Stimulated activated CD4-positive, alpha-beta T cell treated with anti-CD3 and anti-CD28 coated beads, Interleukin-4, amount 100 ng/mL, for 48 hours (primary cell): ENCODE measurements at places on chromosomes 4 and X.

- DNase-seq = no peak
Observed at GRCh38 chr4:14767142-14767541, 235.1 kb upstream of the CPEB2 start.

DNA sequence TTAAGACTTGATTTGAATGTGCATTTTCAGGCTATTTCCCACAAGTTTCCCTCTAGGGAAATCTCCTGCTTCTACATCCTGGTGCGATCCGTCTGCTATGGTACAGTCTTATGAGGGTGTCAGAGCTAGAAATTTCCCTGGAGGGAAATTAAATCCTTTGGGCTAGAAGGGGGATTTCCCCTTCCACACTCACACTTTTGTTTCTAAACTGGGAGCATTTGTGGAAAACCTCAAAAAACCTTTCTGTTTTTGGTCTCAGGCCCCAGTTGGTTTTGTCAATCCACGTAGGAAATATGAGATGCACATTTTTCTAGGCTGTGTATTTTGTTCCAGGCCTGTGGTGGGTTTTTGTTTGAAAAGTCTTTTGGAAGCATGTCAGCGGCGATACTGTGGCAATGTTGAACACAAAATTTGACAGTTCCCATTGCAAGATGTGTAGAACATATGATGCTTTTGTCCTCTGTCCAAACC, 17.8 kb downstream of the HMGB3 start:
- DNase-seq = no peak

DNA sequence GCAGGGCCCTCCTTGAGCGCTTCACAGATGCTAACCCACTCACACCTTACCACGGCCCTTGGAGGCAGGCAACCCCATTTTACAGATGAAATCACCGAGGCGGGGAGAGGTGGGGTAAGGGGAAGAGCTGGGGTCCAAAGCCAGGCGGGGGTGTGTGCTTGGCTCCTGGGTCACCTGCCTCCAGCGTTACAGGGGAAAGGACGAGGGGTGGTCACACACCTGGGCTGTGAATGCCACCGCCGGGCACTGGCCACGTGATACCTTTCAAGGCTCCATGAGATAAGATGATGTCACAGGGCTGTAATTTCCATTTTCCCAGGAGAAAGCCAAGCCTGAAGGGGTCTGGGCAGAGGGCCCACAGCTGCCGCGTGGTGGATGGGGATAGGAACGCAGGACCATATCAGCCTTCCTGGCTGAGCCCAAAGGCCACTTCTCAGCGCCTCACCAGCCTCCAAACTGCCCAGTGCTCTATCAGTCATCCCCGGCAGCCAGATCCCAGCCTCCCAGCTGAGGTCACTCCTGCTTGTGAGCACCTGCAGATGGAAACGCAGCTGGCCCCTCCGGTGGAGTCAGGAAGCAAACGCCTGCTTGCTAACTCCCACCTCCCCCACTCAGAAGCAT, 62.4 kb upstream of the CRMP1 start:
- no peak for DNase-seq

- no peak for DNase-seq
Observed at GRCh38 chr4:41287005-41287404, 30.3 kb downstream of the UCHL1 start.

GRCh38 chr4:123265443-123265842, 131.2 kb upstream of the SPRY1 start:
- DNase-seq = no peak

DNA sequence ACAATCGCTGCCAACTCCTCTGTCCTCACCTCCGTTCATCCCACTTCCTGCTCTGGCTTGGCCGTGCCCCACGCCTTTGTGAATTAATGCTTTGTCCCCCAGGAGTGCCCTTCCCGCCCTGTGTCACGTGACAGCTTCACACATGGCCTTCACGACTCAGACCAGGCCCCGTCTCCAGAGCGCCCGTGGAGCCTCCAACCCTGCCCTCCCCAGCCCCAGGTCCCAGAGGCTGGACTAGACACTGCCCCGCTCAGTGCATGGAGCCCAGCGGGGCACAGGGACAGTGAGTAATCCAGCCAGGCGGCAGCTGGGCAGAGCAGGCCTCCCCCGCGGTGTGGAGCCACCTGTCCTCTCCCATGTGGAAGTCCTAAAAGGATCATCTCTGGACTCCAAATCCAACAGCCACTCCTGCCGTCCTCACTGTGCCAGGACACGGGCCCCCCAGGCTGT, 7.4 kb downstream of the ADRA2C start:
- DNase-seq = no peak

- DNase-seq = no peak
Observed at GRCh38 chrX:57270980-57271379, 15.5 kb upstream of the FAAH2 start.

DNA sequence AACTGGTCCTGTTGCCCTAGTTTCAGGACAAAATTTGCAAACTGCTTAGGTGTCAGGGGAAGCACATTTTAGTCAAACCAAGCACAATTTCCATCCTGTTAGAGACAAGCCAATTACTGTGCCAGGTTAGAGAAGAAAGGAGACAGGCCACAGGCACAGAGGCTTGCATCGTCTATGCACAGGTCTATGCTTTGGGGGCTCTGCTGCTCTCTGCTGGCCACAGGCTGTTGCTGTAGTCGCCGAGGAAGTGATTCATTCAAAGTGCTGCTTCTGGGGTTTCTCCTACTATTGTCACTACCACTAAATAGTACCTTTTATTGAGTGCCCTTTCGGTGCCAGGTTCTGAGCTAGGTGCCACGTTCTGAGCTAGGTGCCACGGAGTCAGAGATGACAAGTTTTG, 45.5 kb downstream of the VGLL1 start:
- DNase-seq = peak; percentile 54

- DNase-seq = no peak
Observed at GRCh38 chr4:71687056-71687455, 96.8 kb downstream of the GC start.

DNA sequence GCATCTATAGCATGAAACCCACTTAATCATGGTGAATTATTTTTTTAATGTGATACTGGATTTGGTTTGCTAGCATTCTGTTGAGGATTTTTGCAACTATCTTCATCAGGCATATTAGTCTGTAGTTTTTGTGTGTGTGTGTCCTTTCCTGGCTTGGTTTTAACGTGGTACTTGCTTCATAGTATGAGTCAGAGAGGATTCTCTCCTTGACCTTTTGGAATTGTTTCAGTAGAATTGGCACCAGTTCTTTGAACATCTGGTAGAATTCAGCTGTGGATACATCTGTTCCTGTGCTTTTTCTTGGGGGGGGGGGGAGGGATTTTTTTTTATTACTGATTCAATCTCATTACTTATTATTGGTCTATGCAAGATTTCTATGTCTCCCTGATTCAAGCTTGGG, 232.0 kb upstream of the KLF8 start:
- DNase-seq = no peak

DNA sequence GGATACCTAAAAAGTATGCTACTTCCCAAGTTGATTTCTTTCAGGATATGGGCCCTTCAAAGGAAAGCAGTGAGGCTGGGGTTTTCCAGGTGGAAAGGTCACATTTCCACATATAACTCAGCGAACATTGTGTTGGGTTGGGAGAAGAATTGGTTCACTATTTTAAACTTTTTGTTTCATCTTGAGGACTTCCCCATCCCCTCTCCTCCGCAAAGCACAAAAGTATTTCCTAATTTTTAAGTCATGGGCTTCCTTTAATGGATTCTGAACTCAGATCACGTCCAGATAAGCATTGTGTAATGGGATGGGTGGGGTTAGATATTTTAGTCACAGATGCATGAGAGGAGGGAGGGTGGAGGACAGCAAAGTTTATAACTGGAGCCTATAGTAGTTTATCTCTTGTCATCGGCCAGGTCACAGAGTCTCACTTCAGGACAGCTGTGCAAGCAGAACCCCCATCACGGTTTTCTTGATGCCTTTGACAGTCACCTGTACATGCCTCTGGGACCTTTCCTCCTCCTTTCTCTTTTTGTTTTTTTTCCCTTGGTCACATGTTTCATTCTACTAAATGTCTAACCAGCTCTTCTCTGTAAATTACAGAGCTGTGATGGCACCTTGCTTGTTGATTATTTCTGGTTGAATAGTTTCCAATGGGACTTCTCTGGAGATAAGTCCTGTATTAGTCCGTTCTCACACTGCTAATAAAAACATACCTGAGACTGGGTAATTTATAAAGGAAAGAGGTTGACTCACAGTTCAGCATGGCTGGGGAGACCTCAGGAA, 115.4 kb downstream of the PTTG2 start:
- no peak for DNase-seq

DNA sequence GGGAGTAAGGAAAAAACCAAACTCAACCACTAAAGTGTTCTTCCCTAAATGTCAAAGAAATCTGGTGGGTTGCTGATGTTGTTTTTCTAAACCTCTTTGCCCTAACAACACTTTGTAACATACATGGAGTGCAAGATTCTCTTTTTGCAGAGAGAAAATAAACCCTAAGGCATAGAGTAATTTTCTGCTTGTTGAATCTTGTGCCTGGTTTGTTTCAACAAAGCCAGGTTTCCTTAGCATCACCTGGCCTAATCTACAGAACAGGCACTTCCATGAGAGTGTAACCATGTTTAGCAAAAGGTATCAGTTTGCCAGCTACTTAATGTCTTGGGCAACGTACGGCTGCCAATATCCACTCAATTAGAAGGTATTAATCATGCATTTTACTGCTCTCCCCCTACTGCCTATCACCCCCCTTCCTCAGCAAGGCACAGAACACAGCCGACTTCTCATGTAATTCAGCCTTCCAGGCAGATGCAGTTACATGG, 219.2 kb downstream of the MAML3 start:
- DNase-seq = no peak

DNA sequence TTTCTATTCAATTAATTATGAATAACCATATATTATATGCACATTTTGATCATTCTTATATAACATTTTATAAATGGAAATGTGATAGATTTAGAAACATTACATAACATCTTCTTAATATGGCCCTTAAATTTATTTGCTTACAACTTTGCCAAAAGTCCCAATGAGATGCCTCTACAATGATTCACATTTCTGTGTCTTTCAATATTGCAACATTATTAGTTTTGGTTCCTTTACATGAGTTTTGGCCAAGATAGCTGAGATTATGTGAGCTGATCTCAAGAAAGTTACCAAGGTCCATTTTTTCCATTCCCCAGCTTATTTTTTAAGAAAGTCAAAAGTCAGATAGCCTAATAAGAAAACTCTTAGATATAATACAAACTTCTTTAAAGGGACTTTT, 361.2 kb downstream of the PCDH7 start:
- DNase-seq = no peak

DNA sequence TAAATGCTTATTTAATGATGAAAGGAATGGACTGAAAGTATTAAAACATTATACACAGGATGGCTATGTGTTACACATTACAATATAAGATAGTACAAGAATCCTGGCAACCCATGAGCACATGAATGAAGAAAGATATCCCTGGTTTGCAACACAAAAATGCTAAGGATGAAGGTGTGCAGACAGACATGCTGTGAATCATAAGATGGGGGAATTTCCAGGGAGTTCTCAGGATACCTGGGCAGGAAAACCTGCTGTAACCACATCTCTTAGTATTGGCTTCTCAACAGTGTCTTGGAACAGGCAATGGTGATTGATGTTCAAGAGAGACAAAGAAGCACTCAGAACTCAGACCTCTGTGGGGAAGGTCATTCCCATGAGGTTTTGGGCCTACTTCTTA, 23.9 kb upstream of the ANOS1 start:
- no peak for DNase-seq

- no peak for DNase-seq
Observed at GRCh38 chrX:136261321-136261720, 10.1 kb upstream of the MAP7D3 start.

DNA sequence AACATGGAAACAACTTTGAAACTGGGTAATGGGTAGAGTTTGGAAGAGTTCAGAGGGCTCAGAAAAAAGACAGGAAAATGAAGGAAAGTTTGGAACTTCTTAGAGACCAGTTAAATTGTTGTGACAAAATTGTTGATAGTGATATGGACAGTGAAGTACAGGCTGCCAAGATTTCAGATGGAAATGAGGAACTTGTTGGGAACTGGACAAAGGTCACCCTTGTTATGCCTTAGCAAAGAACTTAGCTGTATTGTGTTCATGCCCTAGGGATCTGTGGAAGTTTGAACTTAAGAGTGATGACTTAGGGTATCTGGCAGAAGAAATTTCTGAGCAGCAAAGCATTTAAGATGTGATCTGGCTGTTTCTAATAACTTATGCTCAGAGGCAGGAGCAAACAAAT, 5.1 kb upstream of the ARL13A start:
- DNase-seq = no peak

- DNase-seq = no peak
Observed at GRCh38 chr4:83783215-83783614, 247.3 kb downstream of the GPAT3 start.

- DNase-seq = no peak
Observed at GRCh38 chr4:8730681-8731080, 138.1 kb downstream of the CPZ start.

DNA sequence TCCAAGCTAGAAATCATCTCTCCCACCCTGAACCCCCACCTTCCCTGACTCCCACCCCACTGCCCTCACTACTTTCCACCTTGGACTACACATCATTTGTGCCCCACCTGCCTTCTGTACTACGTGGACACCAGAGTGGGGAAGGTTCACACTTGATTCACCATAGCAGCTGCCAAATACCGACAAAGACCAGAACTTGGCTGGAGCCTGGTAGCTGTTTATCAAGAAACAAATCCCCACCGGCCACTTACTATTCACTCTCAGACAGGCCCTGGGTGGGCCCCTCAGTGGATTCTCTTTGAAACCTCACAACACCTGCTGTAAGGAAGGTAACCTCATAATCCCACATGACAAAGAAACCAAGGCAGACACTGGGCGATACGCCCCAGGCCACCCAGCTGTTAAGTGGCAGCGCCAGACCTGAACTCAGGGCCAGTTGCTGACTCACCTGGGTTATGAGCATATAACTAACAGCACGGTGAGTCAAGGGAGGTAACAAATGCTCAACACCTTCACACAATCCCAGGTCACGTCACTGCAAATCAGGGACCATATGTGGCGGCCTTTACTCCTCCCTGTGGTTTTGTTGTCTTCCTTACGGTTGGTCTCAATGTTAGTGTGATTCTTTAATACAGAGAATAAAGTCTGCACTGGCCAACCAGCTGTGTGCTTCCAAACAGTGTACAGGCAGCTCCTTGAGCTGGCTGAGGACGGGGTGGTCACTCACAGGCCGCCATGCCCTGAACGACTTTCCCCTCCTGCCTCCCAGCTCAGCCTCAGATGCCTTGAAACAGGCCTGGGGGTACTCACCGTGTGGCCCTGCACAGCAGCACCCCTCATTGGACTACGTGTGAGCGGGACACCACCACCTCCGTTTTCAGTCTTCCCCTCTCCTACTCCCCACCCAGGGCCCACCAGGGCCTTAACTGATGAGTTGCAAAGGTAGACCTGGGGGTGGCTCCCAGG, 7.5 kb downstream of the WDR1 start:
- no peak for DNase-seq
